ENCODE measurements at places on chromosomes 2 and 18. TPM values are rescaled to one million over a fixed set of nuclear protein-coding genes. Genes with fewer than 3 reads are reported as not detected.

CENPA gene
- total RNA-seq: 1.6 TPM

COPS8 gene
- 71.5 TPM for total RNA-seq

CNGA3 gene
- not detected for total RNA-seq

POTEC gene
- total RNA-seq: not detected

KCNG3 gene
- not detected for total RNA-seq

EFHD1 gene
- total RNA-seq: 3.8 TPM

ZBTB7C gene
- not detected for total RNA-seq

ARHGAP15 gene
- not detected for total RNA-seq

CABYR gene
- 3.5 TPM for total RNA-seq

RUFY4 gene
- not detected for total RNA-seq

SLC30A3 gene
- 0.11 TPM for total RNA-seq

C18orf54 gene
- total RNA-seq: 2.0 TPM

HOXD9 gene
- not detected for total RNA-seq

ARL4C gene
- total RNA-seq: 7.5 TPM

MYL1 gene
- not detected for total RNA-seq

OTOS gene
- total RNA-seq: not detected
